ENCODE measurements at places on chromosomes 7 and 10.
A peak's percentile ranks its signal among the peaks of the same experiment; 100 is the strongest.

DNA sequence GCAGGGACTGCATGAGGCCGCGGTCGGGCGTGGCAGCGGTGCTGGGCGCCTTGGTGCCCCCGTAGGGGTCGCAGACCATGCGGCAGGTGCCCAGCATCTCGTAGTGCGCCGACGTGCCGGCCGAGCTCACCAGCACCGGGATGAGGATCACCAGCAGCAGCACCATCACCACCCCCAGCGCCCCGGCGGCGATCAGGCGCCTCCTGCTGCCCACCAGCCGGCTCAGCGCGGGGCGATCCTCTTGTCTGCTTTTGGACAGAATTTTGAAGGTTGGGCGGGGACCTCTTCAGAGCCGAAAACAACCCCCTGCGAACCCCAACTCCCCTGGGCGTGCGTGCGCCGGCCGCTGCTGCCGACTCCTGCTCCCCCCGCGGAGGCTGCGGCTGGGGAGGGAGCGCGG lies 779 bp downstream of the C1QL3 start:
- DNase-seq, result no peak

GRCh38 chr7:29980151-29980550 lies 9.4 kb downstream of the SCRN1 start:
- DNase-seq, result no peak

DNA sequence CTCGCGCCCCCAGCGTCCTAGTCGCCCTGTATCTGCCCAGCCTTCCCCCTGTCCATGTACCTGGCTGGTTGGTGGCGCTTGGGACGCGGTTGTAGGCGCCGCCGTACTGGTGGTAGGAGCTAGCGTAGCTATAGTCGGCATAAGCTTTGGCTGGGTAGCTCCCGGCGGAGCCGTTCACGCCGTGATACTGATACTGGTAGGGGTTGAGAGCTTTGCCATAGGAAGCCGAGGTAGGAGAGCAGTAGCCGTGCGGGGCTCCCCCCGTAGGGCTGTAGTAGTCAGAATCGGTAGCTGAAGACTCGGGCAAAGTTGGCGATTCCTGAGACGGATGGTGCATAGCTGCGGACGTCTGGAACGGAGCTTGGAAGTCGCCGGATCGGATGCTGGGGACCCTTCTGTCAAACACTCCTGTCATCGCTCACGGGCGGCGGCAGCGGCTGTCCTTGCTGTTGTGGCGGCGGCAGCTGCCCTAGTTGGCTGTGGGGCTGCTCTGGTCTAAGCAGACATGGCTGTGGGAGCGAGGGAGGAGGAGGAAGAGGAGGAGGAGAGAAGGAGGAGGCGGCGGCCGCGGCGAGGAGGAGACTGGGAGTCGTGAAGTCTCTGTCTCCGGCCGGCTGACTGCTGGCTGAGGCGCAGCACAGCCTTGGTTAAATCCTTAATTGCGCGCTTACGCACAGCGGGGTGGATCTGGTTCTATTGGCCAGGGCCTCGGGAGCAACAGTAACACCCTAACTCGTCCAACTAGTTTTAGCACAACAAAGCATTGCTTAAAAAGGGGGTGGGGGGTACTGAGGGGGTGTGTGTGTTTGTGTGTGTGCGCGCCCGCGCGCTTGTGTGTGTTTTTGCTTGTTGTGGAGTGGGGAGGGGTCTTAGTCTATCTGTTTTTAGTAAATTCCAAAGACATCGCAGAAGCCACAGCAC lies at the start of gene DLX5:
DLX5 (minus strand) TSS at position 623 of the 921 bp plus-strand sequence; CDS start at position 415, 208 bp downstream.
- peak; percentile 66 for DNase-seq

- DNase-seq, result no peak
These were observed 556.9 kb downstream of the DNAJB9 start for GRCh38 chr7:109126404-109127050.

GRCh38 chr7:157019718-157020451 lies 9.4 kb upstream of the MNX1 start:
- DNase-seq, result no peak

- peak; percentile 95 for DNase-seq
These were observed 1154.8 kb downstream of the GATA3 start for GRCh38 chr10:9209105-9209798.

- DNase-seq, result no peak
These were observed 38.5 kb downstream of the NPTX2 start for GRCh38 chr7:98655611-98656010.

DNA sequence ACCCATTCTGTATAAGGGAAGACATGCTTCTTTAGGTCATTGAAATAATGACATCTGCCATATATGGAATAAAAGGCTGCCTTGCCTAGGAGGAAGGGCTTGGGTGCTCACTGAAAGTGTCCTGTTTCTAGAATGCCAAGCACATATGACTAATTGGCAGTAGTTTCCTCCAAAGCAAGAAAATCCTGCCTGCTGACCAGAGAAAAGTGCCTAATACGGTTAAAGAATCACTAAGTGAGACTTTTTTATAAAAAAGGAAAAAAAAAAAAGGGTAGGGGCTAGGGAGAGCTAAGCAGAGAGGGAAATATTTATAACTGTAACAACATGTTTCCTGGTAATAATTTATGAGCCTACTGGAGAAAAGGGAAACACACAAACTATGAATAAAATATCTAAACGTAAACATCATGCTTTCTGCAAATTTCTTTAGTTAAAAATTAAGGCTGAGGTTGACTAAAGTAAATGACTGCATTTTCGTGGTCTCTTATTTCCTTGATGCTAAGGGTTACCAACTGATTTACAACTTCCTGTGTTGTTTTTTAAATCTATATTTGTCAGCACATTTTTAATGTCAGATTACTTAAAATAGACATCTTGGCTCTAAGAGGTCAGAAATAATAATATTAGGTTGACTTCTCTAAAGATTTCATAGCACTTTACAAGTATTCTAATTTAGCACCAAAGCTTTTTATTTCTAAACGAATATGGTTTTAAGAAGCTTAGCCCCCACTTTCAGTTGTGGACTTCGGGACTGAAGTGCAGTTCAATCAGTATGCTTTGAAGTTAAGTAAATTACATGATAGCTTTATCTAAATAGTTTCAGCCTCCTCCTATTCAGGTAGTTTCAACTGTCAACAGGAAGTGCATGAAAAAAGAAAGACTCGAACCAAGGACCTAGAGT lies 89.6 kb downstream of the CABCOCO1 start:
- no peak for DNase-seq

DNA sequence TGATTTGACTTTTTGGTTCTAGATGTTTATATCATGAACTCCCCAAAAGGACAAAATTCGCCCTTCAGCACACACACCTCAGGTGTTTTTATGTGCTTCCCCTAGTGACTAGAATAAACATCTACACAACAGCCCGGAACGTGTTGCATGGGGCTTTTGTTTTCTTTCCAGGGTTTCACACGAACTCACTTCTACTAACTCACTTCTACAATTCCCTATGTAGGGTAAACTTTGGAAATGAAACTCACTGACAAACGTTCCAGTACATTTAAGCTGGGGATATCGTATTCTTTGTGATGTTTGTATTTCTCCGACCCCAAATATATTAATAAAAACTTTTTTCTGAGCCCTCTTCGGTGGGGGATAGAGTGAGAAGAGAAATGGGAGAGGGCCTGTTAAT lies 1.4 kb downstream of the TRA2A start:
- DNase-seq, result peak; percentile 69

DNA sequence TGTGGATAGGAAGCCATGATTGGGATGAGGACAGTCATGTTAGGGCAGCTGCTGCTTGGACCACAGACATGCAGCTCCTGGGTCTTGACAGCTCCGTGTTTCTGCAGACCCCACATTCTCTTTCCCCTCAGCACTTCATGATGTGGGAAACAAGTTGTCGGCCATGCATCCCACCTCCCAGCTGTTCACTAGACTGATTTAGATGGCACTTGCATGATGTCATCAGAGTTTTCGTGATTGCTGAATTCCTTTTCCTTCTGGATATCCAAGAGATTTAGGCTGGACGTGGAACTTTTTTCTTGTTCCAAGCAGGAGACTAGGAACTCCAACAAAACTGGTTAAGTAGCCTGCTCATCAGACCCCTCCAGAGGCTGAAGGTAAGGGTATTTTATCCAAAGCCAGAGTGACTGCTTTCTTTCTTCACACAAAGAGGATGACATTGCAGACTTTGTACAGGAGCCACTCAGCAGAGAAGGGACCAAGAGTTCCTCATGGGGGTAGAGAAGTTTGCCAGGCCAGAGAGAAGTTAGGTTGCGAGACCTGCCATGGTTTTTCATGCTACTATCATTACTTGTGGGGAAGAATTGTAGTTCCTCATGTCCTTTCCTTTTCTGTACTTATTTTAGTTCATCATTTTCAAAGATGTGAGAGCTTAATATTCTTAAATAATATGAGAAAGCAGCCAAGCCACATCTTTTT lies 117.7 kb upstream of the GJD4 start:
- no peak for DNase-seq

DNA sequence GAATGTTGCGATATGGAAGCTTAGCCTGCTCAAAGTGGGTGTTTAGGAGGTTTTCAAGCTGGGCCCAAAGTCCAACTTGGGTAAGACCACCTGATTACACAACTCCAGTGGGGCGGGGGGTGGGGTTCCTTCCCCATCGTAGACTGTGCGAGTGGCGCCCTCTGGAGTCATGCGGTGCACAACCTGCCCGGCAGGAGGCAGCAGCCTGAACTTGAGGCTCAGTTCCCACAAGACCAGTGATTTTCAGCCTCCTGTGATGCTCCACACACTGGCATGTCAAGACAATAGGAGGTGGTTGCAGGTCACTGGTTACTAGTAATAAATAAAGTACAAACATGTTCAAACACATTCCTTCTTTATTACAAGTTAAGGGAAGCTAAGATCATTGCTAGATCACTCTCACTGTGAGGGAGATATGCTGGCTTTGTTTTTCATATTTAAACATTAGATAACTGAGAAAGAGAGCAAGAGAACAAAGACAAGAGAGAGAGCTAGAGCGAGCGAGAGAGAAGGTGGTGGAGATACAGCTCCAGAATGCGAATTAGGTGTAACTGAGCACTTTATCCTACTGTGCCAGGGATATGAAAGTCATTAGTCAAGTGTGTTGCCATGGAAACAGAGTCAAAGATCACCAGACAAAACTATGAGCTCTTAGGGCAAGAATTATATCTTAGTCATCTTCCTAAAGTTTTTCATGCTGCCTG lies 97.4 kb upstream of the BMPER start:
- no peak for DNase-seq
